ENCODE measurements at places on chromosomes 2 and 18.

DNA sequence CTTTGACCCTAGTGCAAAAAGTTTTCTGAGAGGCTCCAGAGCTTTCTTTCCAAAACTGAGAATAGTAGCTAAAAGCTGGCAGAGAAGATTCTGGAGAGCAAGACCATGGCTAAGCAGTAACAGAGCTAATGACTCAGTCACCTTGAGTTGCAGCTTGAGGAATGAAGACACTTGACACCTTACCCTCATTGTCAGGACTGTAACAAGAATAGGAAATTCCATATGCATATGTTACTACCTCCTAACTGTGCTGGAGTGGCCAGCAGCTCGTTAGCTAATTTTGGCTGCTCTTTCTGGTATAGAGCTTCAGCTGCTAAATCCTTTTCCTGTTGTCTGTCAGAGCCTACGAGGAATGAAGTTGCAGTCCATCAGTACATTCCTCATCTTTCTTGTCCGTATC, 68.6 kb upstream of the LHCGR start:
- no peak for DNase-seq

- no peak for DNase-seq
Measured at GRCh38 chr18:77985526-77986281, 736.1 kb downstream of the GALR1 start.

- DNase-seq, result no peak
Measured at GRCh38 chr2:232537499-232537898, 2.0 kb upstream of the CHRNG start.

GRCh38 chr2:83944191-83944590, 514.9 kb downstream of the SUCLG1 start:
- DNase-seq, result no peak

DNA sequence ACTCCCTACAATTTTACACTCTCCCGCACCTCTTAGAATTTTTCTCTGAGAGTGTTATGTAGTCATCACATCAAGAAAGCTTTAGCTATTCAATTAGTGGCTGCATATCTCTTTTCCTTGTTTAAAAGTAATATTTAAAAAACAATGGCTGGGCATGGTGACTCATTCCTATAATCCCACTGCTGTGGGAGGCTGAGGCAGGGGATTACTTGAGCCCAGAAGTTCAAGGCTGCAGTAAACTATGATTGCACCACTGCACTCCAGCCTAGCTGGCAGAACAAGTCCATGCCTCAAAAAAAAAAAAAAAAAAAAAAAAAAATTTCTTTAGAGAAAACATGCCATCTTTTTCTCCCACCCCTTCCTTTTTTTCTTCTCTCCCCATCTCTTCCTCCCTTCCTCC, 44.3 kb downstream of the AQP4 start:
- no peak for DNase-seq

- peak; percentile 69 for DNase-seq
Measured at GRCh38 chr2:54945391-54946219, 104.6 kb downstream of the RTN4 start.

DNA sequence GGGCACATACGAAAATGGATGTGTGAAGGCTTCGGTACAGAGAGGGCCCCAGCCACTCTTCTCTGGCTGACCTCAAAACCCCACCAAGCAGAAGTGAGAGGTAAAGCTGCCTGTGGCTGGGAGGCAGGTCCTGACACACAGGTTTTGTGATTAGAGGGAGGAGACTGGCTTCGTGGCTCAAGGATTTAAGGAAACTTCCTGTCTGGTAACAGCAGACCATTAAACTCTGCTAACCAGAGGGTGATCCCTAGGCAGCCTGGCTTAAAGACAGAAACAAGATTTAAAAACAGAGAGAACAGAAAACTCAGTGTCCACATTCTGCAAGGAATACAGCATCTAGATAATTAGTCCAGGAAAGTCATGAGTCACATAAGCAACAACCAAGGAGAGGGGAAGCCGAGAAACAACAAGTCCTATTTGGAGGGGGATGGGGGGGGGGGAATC, 101.9 kb downstream of the NFATC1 start:
- DNase-seq, result no peak

DNA sequence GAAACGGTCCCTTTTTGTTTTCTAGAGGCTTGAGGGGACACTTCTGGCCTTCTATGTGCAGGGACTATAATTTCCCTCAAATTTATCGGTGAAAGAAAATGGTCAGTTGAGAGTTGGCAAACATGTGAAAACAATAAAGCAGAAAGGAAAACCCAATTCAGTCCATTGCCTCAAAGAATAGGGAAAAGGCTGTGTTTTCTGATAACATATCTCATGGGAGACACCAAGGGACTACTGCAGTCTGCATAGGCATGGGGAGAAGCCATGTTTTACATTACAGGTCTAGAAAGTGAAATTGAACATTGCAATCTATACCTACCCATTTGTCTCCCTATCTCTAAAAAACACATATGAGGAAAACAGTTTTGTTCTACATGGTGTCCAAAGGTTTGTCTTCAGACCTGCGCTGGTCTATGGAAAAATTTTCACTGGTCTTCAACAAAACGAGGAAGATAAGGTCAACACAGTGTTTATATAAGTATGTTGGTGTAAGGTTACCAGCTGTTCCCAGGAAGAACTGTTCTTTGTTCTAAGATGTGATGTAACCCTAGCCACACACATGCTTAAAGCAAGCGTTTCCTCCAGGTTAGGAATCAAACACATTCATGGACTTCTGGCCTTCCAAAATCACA, 179.7 kb downstream of the MREG start:
- peak; percentile 66 for DNase-seq

DNA sequence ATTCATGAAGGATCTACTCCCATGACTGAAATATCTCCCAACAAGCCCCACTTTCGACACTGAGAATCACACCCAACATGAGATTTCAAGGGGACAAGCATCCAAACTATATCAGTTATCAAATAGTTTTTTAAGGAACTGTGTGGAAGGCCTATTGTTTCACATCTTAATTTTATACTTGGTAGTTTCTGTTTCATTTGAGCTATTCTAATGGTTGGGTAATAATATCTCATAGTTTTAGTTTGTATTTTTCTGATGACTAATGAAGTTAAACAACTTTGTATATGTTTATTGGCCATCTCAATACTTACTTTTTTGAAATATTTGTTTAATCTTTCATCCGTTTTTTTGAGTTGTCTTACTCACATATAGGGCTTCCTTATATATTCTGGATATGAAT, 135.0 kb downstream of the SCG2 start:
- DNase-seq, result no peak

- no peak for DNase-seq
Measured at GRCh38 chr2:50782543-50782942, 249.4 kb downstream of the NRXN1 start.

DNA sequence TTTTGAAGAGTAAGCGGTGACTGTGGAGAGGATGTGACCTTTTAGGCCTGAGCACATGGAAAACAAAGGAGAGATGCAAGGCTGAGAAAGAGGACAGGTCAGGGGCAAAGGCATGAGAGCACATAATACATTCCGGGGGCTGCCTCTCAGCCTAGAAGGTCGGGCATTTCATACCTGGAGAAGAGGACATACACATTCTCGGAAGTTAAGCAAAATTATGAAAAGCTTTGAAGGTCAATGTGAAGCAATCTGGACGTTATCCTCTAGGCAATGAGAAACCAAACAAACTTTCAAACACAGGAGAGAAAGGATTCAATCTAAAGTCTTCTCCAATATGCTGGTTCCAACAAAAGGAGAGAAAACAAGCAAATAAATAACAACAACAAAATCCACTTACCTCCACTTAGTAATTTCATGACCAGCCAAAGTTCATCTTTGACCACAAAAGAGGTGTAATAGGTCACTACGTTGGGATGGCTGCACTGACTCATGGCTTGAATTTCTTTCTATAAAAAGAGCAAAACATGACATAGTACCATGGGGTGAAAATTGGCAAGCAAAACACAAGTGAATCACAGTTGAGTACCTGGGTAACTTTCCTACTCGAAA, 80.4 kb downstream of the STK39 start:
- no peak for DNase-seq

DNA sequence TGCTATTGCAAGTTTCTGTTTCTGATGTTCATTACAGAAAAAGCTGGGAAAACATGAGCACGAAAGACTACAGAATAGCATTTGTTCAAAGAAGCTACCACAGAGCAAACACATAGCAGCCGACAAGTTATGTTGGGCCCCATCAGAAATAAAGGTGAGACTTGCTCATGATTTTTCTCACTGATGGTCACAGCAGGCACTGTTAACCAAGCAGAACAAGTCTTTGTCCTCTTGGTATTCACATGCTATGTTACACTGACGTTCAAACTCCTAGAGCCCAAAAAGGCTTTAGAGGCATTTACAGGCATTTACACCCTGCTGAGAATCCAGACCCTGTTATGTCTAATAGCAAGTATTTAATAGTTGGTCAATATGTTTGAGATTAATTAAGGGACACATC, 235.0 kb upstream of the HNMT start:
- DNase-seq, result no peak

DNA sequence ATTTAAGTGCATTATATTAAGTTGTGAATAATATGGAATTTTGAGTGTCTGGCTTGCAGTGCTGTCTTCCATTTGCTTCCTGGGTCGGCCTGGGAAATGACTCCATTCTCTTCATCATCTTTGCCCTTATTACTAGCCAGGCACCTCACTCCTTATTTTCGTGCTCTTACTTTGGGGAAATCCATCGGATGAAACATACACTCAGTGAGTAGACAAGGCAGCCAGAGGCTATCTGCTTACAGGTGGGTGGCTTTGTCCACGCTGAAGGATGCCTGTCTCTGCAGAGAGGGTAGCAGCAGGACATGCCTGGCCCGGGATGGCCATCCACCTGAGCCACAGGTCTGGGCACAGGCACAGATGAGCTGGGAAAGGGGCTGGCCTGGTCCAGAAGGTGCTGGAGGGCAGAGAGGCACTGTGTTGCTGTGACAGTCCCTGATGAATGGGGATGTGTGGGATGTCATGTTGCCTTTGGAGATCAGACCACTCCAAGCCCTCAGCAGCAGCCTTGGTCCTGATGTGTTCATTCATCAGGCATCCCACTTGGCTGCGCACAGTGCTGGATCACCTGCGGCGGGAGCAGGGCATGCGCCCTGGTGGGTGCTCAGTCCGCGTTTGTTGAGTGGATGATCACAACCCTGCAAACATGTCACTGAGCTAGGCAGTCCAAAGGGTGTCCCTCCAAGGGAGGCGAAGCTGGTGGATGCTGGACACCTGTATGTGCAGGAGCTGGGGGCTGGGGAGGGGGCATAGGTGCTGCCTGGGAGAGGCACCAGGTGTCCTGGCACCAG, 236.0 kb downstream of the LDLRAD4 start:
- no peak for DNase-seq

GRCh38 chr18:72128649-72129048, 415.5 kb downstream of the CBLN2 start:
- no peak for DNase-seq

DNA sequence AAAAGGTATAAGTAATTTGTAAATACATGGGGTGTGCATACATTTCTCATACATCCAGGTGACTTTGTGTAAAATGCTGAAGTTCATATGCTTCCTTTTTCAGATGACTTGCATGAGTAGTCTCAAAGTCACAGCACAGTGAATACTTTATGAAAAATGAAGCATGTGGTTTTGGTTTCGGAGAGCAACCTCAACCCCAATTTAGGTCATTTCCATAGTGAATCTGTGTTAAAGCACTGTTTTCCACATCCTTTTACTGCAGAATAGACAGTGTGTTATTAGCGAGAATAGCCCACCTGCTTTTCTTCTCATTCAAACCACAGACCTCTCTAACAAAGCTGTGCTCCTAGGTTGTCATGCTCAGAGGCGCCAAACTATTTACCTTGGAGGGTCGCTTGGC, 204.4 kb upstream of the RASGRP3 start:
- DNase-seq, result no peak

GRCh38 chr2:65999103-65999502, 435.8 kb upstream of the MEIS1 start:
- no peak for DNase-seq

GRCh38 chr2:86628091-86628522, 4.4 kb upstream of the RNF103 start:
- DNase-seq, result no peak

- DNase-seq, result peak; percentile 13
Measured at GRCh38 chr2:112006076-112006410, 49.0 kb upstream of the TMEM87B start.

DNA sequence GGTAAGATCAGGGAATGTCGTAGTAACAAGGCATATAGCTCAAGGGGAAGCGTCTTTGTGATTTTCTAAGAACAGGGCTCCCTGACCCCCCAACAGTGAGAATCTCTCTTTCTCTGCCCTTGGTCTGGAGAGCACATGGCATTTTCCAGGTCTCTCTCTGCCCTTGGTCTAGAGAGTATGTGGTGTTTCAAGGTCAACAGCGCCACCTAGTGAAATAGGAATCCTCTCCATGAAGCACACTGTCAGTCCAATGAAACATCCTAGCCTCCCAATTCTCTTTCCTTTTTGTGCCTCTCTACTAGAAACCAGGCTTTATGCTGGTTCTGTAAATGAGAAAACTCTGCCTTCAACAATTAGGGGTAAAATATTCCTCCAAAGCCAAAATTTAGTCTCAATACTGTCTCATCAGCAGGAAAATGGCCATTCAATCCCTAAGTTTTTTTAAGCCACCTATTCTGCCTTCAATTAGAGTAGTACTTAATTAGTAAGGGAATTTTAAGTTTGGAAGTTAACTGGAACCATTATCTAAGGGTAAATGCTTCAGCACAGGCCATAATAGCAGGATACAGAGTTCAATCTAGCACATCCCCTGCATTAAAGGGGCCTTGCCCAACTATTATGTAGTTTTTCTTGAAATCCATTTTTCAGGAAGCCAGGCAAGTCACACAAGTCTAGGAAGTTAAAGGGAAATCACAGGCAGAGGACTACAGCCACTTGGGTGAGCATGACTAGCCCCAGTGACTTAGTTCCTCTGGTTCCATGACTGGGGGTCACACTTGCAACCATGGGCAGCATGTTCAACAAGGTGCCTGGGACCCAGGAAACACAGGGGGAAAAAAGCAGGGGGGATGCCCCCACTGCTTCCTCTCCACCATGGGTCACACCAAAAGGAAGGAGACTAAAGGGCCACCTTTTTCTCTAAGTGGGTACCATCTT, 12.4 kb downstream of the DYM start:
- DNase-seq, result peak; percentile 28

- no peak for DNase-seq
Measured at GRCh38 chr2:230644356-230644935, 68.2 kb upstream of the CAB39 start.

DNA sequence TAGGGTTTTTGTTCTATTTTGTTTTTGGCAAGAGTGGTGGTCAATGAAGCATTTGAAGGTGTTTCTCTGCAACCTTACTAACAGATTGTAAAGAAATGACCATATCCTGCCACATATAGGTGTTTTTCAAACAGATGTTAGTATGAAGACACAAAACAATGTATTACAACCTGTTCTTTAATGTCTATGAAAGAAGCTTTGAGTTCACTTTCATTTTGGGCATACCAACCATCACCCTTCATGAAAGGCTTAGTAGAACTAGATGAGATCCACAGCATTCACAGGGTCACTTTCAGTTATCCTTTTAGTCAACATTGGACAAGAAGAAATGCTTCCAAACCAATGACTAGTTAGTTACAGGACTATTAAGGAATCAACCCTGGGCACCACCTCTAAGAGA, 95.1 kb downstream of the EHBP1 start:
- DNase-seq, result no peak

GRCh38 chr2:109238580-109238979, 109.6 kb downstream of the SH3RF3 start:
- DNase-seq, result peak; percentile 85

Data from fibroblast of the conjunctiva (primary cell).